Cardiac muscle cell (in vitro differentiated cells and primary cell): ENCODE measurements at places on chromosomes 5 and 9.

DNA sequence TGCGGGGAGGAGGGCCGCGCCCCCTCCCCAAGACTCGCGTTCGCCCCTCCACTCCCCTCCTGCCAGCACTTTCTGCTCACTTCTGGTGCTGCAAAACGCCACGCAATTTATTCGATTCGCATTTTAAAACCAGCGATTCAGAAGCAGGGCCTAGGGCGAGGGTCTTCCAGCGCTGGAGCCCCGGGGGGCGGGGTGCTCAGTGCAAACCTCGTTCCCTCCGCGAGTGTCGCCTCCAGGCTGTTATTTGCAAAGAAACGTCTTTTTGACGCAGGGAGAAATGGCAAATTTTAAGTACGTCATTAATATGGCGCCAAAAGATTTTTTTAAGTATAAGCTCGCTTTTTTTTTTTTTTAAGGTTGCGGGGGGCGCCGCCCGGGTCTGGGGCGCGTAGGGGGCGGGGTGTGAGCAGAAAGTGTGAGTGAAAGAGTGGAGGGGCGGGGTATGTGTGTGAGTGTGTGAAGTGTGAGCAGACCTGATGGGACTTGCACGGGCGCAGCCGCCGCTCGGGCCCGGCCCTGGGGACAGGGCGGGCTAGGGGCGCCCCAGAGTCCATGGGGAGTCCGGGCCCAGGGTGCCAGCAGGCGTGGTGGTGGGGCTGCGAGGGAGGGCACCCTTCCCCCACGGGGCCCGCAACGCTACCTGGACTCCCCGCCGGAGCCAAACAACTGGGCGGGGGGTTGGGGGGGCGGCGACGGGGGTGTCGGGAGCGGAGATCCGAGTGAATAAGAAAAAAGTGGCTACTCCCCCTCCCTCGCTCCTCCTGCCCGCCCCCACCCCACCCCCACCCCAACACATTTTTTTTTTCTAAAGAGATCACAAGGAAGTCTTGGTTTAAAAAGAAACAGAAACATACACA is at the start of gene JADE2:
Gene JADE2, plus strand, starts transcription at position 845 of the 857 bp plus-strand sequence. CDS start 10,188 bp downstream, outside the sequence.
- peak; percentile 62 for DNase-seq

- no peak for DNase-seq
These were observed 40.2 kb upstream of the TAS2R1 start for GRCh38 chr5:9670371-9670770.

GRCh38 chr5:129046151-129046550 is 48.4 kb upstream of the ISOC1 start:
- DNase-seq, result peak; percentile 13

DNA sequence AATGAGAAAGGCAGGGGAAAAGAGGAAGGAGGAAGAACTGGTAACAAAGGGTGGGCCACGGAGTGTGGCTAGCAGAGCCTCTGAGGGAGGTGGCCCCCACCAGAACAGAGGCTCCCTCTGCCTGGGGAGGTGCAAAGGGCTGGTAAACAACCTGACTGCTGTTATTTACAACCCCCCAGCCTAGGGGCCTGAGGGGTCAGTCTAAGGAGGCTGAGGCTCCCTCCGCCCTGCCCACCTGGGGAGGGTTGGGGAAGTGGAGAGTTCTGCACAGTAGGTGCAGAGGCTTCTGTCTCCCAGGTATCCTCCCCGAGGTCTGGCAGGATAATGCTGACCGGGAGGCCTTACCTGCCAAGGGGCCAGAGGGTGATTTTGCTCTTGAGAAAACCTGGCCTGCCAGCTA is 35.6 kb upstream of the SMU1 start:
- no peak for DNase-seq

DNA sequence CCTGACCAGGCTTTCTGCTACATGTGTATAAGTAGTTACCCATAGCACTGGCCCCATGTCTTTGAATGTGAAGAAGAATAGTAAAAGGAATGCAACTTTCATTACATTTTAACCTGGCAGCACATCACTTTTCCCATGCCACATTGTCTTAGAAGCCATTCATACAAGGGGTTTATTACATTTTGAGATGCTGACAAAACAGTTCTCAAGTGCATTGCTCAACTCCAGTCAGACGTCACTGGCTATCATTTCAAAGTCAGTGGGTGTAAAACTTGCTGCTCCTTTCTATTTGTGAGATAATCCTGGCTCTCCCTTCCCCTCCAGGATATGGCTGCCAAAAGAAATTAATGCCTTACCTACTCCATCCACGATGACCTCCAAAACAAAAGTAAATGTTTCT is 97.0 kb upstream of the VCAN start:
- no peak for DNase-seq

DNA sequence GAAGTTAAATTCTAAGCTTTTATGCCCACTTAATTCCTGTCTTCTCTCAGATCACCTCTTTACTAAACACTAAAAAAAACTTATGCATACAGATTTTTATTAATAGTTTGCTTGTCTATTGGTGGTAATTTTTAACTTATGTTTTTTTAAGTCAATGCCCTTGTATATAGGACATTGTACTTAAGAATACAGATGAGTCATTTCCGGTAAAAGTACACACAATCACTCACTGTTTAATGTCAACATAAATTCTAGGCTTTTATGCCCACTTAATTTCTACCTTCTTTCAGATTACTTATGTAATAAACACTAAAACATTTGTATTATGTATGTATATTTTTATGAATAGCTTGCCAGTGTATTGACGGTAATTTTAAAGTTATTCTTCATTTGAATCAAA is 872.8 kb upstream of the CDH9 start:
- DNase-seq, result no peak

DNA sequence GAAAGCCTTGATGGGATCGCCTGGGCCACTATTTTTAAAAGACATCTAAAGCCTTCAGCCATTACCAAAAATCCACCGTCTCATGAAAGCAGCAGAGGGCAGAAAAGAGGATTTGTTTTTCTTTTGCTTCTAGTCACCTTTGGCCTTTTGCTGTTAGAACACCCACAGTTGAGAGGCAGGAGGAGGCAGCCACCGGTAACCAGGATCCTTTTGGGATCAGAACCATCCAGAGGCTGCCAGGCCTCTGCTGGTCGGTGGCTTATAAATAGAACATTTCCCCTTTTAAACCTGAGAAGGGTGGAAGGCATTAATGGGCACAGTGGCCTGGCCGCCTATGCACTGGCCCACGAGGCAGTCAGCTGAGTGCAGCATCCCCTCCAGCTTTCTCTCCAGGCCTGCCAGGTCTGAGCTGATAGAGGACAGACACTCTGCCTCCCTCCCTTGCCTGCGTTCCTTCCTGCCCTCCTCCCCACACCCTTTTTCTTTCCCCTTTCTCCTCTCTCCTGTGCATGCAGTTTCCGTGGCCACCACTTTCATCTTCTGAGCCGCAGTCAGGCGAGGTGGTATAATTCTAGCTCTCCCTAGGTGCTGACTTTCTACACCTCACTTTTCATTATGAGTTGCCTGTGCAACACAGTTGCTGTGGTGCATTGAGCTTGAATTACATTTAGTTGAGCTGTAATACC is 253.4 kb downstream of the ARHGAP26 start:
- DNase-seq, result peak; percentile 29

DNA sequence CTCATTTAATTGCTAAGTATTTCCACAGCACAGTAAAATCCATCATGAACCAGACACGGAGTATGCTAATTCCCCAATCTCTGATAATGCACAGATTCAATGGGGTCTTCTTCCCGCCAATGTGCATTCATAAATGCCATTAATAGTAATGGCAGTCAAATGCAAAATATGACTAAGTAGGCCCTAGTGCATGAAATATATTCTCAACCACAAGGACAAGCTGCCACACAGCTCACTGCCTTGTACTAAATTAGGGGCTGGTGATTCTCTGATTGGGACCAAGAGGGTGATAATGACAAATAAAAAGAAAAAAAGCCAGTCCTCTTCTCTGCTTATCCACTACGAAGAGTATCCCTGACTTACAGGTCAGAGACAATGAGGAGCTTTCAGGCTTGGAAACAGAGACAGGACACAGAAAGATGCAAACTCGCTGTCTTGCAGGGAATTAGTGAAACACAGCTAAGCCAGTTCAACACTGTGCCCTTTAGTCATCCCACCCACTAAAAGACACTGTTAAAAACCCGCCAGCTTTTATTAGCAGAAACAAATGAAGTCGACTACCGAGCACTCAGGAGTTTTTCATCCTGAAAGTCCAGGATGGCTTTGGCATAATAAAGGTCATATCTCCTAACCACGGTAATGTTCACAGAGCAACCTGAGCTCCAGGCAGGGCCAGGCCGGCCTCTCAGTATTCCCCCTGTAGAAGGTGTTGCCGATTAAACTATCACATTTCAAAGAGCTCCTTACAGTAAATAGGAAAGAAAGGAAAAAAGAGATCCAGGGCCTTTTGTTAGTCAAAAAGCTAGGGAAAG is 148.1 kb downstream of the EBF1 start:
- no peak for DNase-seq

- DNase-seq, result peak; percentile 66
These were observed 597 bp upstream of the IRX4 start for GRCh38 chr5:1883120-1883924.

- DNase-seq, result no peak
These were observed 43.4 kb downstream of the UBE2R2 start for GRCh38 chr9:33860200-33860871.

DNA sequence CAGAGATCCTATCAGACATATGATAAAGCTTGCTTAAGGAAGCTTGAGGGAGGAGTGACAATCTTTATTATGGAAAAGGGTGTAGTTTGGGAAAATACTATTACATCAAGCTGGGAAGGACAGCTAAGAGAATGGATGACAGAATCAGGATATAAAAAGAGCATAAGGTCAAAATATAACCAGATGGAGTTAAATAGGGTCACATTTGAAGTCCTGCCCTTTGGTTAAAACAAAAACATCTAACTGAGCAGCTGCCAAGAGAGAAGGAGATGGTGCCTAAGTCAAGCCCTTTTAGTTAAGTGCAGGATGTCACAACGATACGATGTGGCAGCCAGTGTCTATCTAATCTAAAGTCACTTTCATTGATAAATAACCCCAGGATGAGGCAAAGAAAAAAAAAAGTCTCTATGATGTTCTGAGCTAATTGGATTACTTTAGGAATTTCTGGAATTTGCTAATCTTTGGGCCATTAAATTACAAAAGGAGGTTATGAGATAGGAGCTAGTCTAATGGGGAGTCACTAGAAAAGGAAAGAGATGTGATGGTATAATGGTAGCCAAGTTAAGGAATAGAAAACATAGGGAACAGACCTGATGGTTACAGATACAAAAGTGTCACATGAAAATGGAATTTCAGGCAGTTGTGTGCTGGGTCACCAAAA is 365.2 kb downstream of the PDE4D start:
- no peak for DNase-seq

GRCh38 chr5:158152136-158152535 is 293.2 kb upstream of the CLINT1 start:
- no peak for DNase-seq

DNA sequence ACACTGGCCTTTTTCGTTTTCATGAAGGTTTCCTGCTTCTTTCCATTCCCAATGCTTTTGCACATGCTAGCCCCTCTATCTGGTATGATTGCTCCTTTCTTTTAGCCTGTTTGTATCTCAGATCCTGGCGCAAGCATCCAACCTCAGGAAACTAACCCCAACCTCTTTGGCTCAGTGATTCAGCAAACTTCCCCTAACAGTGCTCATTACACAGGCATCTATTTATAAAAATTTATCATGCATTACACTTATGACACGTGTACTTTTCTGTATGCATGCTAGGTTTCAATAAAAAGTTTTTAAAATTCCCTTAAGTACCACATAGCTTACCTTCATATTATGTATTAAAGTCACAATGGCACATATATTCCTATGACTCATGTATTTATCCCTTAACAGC is 218.9 kb downstream of the EPB41L4A start:
- no peak for DNase-seq

GRCh38 chr5:150642567-150642927 is 2.1 kb downstream of the SYNPO start:
- DNase-seq, result peak; percentile 95

- DNase-seq, result no peak
These were observed 15.2 kb downstream of the UBAC1 start for GRCh38 chr9:135945969-135946368.

DNA sequence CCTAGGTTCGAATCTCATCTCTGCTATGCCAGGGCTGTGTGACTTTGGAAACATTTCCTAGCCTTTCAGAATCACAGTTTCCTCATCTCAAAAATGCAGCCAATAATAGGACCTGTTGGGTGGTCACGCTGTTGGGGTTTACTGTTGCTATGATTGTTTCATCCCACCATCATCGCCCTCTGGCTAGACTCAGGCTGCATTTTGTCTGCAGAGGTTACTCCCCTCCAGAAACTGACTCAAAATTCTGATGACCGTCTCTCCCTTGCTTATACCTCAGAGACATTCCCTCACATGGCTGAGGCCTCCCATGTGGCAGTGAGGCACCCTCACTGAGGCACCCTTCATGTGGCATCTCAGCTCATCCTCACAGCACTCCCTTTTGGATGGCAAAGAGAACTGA is 61.6 kb downstream of the COL27A1 start:
- DNase-seq, result no peak

DNA sequence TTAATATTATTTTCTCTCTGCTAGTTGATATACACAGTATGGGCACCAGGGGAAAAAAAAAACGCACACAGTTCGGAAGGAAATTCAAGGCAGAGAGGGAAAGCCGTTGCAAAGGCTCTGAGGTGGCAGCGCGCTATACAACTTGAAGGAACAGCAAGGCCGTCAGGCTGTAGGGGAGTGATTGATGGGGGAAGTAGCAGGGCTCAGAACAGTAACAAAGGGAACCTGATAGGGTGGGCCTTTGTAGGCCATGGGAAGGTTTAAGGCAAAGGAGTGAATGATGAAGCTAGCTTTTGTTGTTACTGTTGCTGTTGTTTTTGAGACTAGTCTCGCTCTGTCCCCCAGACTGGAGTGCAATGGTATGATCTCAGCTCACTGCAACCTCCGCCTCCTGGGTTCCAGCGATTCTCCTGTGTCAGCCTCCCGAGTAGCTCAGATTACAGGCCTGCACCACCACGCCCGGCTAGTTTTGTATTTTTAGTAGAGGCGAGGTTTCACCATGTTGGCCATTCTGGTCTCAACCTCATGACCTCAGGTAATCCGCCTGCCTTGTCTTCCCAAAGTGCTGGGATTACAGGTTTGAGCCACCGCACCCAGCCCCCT is 27.0 kb downstream of the AQP7 start:
- no peak for DNase-seq

DNA sequence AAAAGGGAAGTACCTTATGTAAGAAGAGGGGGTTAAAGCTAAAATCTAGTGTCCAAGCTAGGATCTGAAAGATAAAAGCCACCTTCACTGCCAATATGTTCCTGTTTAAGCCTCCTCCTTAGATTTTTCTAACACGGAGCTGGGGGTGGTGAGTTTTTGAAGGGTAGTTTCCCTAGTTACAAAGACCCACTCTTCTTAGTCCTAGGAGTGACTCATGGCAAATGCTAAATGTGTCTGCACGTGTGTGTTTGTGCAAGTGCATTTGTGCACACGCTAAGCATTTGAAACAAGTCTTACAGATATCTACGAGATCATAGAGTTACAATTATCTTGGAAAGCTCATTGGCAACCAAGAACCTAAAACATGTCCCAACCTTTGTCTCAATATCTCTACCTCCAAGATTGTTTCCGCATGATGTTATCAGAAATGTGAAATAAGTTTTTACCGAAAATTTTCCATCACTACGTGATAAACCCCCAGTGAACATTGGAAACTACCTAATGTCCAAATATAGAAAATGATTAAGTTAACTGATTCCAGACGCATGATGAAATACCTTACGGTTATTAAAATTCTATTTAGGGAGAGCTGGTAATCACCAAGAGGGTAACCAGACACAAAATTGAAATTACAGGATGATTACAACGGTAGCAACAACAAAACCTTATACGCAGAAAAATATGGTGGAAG is 78.0 kb upstream of the HRH2 start:
- DNase-seq, result no peak

GRCh38 chr5:116423587-116424257 is 150.9 kb downstream of the SEMA6A start:
- no peak for DNase-seq
